ENCODE measurements at places on chromosomes 4 and X.

DNA sequence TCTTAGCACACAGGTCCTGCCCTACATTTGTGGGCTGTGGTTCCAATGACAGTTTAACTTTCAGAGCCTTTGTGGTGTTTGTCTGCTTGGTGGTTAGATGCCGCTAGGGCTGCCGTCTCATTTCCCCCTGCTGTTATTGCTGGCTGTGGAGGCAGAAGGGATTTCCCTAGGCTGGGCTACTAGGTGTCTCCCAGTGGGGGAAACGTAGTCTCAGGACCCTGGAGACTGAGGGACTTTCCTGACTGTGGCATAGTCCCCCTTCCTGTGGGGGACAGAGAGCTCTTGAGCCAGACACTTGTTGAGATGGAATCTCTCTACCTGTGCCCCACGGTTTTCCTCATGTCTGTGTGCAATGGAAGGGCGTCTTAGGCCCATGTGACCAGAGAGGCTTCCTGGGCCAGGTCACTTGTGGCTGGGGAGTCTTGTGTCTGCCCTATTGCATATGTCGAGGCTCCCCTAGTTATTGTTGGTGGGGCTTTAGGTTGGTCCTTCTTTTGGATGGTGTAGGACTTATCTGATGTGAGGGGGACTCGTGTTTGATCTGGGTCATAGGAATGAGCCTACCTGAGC, 68.2 kb downstream of the ARHGAP10 start:
- DNase-seq: peak; percentile 77

GRCh38 chrX:140503714-140504351, 1.0 kb downstream of the SOX3 start:
- DNase-seq: no peak

DNA sequence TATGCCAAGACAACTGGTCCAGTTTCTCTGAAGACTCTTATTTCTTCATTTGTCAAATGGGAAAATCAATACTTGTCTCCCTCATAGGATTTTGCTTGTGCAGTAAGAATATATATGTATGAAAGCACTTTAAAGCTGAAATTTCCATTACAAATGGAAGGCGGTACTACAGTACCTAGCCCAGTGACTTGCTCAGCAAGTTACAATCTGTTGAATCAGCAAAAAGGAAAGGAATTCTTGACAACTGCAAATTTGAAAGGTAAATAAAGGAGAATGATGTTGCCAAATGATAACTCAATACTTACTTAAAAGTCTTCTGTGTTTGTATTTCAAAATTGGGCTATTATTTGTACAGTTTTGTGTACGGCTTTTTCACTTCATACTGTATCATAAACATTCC, 71.1 kb downstream of the PKD2 start:
- no peak for DNase-seq

DNA sequence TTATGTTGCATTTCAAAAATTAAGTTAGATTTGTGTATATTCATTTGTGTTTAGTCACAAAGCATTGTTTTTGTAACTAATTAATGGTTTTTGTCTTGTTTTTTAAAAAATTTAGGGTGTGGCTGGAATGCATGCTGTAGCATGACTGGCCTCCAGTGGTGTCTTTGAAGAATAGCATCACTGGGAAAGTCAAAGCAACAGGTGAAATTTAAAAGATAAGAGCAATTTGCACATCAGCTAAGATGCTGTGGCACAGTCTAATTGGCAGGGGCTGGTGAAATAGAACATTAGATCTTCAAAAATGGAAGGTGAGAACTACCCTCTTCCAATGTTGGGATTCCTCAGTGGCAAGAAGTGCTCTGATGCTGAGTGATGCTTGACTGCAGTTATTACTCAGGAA, 45.3 kb downstream of the ANK2 start:
- no peak for DNase-seq

DNA sequence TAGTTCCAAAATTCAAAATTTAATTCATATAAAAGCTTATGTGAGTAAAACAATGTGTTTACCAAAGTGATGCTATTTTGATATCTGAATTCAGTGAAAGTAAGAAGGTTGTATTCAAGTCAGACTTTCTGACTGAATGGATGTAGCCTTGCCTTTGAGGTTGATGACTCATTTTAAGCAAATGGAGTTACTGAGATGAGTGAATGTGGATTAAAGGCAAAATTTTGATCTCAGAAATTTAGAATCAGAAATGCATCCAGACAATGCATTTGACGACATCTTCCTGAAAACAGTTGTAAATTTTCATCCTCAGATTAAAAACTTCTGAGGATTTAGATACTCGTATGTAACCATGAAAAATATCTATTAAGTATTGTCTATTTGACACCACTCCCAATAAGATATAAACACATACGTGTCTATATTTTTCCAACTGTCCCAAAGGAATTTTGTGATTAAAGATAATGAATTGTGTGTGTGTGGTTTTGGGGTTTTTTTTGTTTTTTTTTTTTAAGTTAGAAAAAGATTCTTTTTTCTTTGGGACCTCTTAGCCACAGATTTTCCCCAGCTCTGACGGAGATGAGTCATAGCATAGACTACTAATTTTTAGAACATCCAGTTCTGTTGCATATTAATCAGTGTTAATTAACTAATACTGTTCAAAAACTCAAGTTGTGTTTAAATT, 34.4 kb downstream of the NFKB1 start:
- DNase-seq: no peak

DNA sequence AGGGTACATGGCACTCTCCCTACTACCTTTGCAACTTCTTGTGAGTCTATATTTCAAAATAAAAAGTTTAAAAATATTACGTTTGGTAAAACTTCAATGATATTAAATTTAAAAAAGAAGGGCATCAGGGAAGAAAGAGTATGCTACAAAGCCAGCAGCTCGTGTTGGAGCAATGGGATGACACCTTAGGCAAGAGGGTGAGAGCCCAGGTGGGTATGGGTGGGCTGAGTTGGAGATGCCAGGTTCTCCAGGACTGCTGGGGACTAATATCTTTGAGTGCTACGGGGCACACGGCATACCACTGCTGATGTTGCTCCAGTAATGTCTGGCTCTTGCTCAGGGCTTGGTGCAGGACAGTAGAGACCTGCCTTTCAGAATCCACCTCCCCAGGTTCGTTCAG, 132.4 kb downstream of the EVC2 start:
- no peak for DNase-seq

GRCh38 chr4:3362431-3363287, 69.8 kb downstream of the RGS12 start:
- DNase-seq: no peak

DNA sequence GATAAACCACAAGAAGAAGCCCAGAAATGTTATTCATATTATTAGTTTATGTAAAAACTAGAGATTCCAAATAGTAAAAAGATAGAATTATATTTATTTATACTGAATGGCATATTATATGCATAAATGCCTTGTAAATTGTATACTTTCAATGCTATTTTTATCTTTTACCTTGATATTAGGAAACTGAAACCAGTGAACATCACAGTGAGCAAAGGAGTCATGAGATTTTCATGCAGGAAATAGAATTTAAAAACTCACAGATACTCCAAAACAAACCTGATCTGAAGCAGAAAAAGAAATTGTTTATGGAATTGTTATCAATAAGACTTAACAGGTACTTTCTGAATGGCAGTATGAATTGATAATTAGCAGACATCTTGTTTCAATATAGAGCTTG, 207.3 kb upstream of the CENPE start:
- no peak for DNase-seq

- no peak for DNase-seq
Observed at GRCh38 chr4:40934676-40935075, 184.9 kb downstream of the NSUN7 start.

- no peak for DNase-seq
Observed at GRCh38 chr4:41154814-41155177, 59.5 kb downstream of the APBB2 start.

DNA sequence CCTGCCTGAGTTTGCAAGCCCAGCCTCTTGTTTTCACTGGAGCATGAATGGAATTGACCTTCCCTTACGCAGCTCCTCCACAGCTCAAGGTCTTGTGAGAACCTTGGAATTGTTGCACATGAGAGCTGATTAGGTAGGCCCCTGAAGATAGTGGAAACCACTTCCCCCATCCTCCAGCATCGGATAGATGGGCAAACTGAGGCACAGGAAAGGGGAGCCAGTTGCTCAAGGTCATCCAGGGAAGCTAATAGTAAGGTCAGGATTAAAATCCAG, 27.2 kb downstream of the PJA1 start:
- no peak for DNase-seq

DNA sequence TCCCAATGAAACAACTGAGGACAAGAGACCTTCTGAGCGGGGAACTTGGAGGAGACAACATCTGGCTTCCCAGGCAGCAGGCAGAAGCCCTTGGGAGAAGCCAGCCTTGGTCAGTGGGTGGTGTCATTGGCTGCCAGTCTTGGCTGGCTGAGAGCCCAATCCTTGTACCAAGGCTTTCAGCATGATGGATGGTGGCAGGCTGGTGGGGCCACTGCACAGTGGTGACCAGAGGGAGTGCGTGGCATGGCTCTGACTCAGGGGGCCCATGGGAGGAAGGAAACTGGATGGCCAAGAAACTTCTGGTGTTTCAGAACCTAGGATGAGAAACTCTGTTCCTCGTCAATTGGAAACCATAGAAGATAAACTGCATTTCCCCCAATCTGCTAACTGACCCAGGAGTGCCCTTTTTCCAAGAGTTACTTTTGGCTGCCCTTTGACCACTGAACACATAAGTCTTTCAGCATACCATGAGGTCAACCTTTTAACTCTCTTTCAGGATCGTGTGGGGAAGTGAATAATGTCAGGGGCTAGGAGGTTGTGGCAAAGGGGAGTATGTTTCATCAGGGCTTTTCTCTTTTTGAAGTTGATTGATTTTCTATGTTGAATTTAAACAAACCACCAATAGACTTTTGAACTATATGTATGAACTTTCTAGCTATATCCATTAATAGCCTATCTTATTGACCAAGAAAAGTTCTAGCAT, 60.9 kb downstream of the SOWAHB start:
- no peak for DNase-seq

GRCh38 chr4:159016593-159017024, 86.3 kb upstream of the RAPGEF2 start:
- no peak for DNase-seq

DNA sequence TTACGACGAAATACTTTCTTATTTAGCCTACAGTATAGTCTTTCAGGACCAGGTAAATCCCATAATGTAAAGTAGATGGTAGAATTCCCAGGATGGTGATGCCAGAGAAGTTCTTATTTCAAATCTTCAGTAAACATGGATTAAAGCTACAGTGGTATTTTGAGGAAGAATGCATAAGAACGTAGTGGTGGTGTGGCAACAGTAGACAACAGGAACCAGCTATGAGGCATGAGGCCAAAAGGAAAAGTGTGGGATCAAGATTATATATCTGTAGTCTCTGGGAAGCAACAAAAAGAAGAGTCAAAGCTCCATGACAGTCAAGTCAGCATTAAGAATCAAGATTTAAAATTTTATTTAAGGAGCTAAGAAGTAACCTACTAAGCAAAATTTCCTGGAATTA, 60.2 kb downstream of the METTL14 start:
- no peak for DNase-seq

DNA sequence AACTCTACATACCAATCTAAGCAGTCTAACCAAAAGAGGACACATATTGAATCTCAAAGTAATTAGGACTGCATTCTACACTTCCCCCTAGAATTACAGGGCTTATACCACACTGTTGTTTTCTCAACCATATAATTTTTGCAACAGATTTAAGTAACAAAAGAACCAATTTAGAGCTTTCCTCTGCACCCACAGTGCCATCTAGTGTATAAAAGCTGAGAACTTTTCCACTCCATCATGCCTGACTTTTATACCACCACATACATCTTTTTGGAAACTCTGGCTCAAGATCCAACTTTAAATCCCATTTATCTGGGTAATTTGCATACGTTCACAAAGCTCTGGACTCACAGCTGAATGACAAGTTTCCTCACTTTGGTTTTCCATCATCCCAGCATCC, 99.5 kb downstream of the EFHC2 start:
- peak; percentile 27 for DNase-seq

DNA sequence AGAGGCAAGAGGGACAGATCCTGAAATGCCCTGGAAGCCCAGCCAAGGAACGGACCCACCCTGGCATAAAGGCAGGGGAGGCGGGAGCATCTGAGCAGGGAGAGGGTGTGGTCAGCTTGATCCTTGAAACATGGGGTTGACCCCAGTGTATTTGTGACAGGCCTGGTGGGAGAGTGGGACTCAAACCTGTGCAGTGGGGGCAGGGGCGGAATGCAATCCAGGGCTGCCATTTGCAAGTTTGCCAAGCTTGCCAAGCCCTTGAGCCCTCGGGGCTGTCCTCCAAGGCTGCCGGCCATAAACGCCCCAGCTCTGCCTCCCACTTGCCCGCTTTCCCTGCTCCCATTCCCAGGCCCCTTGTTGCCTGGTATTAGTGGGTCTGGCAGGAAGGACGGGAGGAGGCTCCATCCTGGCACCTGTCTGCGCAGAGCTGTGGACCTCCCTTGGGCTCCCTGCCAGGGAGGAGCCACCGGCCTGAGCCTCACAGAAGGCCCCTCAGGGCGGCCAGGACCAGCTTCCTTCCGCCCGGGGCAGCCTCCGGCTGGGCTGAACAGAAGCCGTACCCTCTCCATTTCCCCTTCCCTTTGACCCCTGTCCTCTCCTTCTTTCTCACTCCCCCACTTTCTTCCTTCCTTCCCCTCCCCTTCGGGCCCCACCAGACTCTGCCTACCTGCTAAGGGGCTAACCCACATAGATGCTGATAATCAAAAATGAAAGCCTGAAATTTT, 661 bp downstream of the S100P start:
- DNase-seq: no peak

DNA sequence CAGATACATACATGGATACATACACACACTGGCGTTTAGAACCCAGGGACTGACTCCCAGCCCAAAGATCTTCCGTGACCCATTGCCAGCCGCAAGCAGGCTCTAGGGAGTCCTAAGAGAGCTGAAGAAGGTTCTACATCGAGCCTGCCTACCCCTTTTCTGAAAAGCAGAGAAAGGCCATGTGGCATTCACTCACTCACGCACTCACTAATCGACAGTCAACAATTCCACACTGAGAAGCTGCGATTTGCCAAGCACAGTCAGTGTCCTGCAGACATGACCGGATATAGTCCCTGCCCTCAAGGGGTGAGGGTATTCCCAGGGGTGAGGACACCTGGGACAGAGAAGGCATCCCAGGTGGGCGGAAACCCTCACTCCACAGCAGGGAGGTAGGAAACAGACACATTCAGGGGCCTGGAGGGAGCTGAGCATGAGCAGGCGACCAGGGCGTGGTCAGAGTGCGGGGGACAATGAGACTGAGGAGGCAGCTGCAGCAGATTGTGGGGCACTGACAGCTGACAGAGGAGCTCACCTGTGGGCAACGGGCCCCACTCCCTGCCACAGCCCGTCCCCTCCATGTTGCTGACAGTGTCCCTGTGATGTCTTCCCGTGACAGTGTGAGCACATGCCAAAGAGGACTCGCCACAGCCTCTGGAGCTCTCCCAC, 13.2 kb upstream of the MAN2B2 start:
- no peak for DNase-seq

GRCh38 chr4:142262956-142263355, 583.1 kb downstream of the INPP4B start:
- no peak for DNase-seq

GRCh38 chr4:46817806-46818205, 91.2 kb downstream of the COX7B2 start:
- DNase-seq: no peak

Data from activated CD4-positive, alpha-beta T cell treated with anti-CD3 and anti-CD28 coated beads, Interleukin-2, amount 10 ng/mL, durations not matched to agents 7 days and 5 days (primary cell).